ENCODE measurements at places on chromosomes 1 and 21.

- DNase-seq = peak; percentile 71
These were observed 92.6 kb downstream of the ST3GAL3 start for GRCh38 chr1:43799656-43800635.

- no peak for DNase-seq
These were observed 179.4 kb downstream of the TGFB2 start for GRCh38 chr1:218524526-218524925.

DNA sequence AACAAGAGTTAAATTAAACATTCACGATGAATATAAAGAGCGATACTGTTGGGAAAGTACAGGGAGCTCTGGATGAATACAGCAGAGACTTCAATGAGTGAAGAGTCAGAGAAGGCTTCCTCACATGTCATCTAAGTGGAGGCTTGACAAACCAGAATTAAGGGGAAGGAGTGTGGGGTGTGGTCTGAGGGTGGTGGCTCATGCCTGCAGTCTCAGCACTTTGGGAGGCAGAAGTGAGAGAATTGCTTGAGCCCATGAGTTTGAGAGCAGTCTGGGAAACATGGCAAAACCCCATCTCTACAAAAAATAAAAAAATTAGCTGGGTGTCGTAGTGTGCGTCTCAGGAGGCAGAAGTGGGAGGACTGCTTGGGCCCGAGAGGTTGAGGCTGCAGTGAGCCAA is 8.7 kb downstream of the SDHB start:
- no peak for DNase-seq

DNA sequence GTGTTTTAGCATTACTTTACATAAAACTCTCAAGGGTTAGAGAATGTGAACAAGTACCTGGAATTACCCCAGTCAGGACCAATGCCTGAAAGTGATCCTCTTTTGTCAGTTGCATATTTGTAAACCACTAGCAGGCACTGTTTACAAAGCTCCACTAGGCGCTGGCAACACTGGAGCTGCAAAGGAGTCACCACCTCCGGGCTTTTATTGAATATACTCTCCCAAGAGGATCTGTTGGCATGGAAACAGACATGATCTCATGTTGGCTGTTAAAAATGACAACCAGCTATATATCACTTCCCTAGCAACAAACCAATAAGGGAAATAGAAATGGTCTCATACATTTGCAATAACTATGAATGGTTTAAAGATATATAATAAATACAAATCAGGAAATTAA is 116.0 kb downstream of the TTLL7 start:
- DNase-seq = peak; percentile 59

GRCh38 chr1:50681931-50682330 is 258.7 kb upstream of the DMRTA2 start:
- DNase-seq = no peak
